ENCODE measurements at places on chromosomes 2 and 18. TPM values are rescaled to one million over a fixed set of nuclear protein-coding genes. Genes with fewer than 3 reads are reported as not detected.

Gene IRS1
- 11.9 TPM for total RNA-seq

Gene PLEK
- total RNA-seq: 39.9 TPM

Gene CDH20
- total RNA-seq: not detected

Gene DYNAP
- not detected for total RNA-seq

Gene DIPK1C
- not detected for total RNA-seq

Gene KLHL14
- total RNA-seq: 42.5 TPM

Gene PSD4
- total RNA-seq: 203 TPM

Gene C2orf15
- 1.0 TPM for total RNA-seq

Gene ARHGAP25
- total RNA-seq: 207 TPM

Gene FHOD3
- not detected for total RNA-seq

Gene DCC
- not detected for total RNA-seq

Gene NT5C1B
- total RNA-seq: not detected

Gene TCF4
- 353 TPM for total RNA-seq

Gene HSPD1
- 112 TPM for total RNA-seq

Gene CREG2
- not detected for total RNA-seq

Gene SAG
- total RNA-seq: 0.17 TPM

Gene TBR1
- total RNA-seq: not detected

Gene PAIP2B
- 10.1 TPM for total RNA-seq

Gene EFHD1
- not detected for total RNA-seq

Gene DSEL
- total RNA-seq: 0.37 TPM

Gene LAMA1
- total RNA-seq: not detected

Gene YIPF4
- 38.0 TPM for total RNA-seq

Gene CHCHD5
- 19.9 TPM for total RNA-seq

Gene PTPRM
- total RNA-seq: 0.66 TPM

Gene PRKAG3
- not detected for total RNA-seq

Gene STK11IP
- 60.8 TPM for total RNA-seq

Gene C18orf63
- not detected for total RNA-seq

Gene KIAA2012
- total RNA-seq: not detected

Gene FAM124B
- total RNA-seq: not detected

Gene SDC1
- not detected for total RNA-seq

Gene SLC38A11
- 5.4 TPM for total RNA-seq
